Stimulated activated CD8-positive, alpha-beta memory T cell treated with anti-CD3 and anti-CD28 coated beads, Interleukin-2, amount 100 ng/mL, for 1 hour (primary cell): ENCODE measurements at places on chromosomes 3 and 15.
A peak's percentile ranks its signal among the peaks of the same experiment; 100 is the strongest.

DNA sequence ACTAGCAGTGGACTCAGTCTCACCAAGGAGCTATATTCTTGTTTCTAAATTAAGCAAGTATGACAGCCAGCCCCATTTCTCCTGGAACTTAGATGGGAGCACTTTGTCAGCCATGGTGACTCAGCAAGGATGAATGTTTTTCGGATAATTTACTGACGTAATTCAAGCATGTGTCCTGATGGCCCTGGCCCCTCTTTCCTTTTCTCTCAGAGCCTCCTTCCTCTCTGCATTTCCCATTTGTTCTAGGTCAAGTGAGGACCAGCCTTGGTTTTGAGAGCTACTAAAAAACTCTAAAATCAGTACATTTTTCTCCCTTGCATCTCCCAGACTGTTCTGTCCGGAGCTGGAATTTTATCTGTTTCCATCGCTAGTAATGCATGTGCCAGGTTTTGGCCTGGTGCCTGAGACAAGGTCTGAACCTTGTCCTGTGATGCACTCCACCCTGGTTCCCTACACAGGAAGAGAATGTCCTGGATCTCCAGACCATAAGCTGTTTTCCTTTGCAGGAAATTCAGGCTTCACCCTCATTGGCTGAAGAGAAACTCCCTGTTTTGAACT, 256.6 kb upstream of the ROPN1 start:
- no peak for DNase-seq

DNA sequence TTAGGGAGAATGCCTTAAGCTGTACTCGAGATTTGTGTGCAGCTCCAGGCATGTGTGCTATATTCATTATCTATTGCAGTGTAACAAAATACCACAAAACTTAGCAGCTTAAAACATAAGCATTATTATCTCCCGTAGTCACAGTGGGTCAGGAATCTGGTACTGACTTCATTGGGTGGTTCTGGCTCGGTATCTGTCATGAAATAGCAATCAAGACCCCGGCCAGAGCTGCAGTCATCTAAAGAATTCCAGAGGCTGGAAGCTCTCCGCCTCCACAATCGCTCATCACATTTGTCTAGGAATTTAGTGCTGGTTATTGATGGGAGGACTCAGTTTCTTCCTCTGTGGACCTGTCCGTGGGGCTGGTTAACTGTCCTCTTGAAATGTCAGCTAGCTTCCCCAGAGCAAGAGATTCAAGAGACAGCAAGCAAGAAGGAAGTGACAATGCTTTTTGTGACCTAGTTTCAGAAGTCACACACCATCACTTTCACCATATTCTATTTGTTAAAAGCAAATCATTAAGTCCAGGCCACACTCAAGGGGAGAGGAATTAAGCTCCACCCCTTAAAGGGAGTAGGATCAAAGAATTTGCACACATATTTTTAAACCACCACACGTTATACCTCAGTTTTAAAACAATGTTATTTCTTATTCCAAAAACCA, 76.1 kb downstream of the TOP2B start:
- no peak for DNase-seq

DNA sequence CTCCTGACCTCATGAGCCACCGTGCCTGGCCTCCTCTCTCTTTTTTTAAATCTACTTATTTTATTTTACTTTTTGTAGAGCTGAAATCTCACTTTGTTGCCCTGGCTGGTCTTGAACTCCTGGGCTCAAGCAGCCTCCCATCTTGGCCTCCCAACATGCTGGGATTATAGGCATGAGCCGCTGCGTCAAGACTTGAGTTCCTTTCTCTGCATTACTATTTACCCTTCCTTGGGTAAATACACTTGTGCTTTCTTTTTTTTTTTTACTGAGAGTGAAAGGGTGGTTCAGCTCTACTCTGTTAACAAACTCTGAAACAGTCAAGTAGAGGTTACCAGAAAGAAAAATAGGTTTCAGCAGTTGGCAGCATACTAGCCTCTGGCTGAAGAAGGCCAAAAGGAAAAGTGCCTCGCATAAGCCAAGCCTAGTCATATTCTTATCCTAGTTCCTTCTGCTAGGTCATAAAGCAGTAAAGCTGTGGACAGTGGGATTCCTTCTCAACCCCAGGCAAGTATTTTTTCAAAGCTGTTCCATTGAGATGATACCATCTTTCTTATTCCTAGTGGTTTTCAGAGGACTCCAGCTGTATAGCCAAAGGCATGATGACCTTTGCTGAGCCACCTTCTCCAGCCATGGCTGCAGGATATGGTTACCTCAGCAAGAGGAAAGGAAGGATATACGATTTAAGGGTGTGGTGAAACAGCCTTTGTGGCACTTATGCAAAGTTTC, 135.1 kb downstream of the RBPMS2 start:
- DNase-seq: no peak

DNA sequence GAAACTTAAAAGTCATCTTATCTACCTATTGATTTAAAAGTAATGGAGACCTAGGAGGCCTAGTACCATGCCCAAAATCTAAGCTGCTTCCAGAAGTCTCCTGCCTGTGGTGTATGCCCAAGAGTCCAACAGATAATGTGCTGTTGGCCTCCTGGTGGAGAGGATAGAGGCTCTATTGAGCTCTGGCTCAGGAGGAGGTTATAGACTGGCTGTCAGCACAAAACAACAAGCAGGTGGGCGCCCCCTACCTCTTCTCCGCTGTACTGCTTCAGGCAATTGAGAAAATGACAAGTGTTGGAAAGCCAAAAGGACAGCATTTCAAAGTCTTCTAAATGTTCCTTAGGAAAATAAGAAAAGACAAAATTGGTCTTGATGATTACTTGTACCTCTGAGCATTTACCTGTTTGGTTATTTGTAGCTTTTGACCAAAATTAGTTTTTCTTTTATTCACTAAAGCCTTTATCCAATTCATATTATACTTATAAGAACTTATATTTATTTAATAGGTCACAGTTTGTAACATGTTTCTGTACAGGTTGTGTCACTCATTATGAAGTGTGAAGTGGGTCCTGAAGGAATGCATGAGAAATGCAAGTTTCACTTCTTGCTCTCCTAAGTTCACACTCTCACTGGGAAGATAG, 17.2 kb upstream of the GNB5 start:
- peak; percentile 34 for DNase-seq

GRCh38 chr3:111846717-111847116, 12.3 kb upstream of the PHLDB2 start:
- no peak for DNase-seq

DNA sequence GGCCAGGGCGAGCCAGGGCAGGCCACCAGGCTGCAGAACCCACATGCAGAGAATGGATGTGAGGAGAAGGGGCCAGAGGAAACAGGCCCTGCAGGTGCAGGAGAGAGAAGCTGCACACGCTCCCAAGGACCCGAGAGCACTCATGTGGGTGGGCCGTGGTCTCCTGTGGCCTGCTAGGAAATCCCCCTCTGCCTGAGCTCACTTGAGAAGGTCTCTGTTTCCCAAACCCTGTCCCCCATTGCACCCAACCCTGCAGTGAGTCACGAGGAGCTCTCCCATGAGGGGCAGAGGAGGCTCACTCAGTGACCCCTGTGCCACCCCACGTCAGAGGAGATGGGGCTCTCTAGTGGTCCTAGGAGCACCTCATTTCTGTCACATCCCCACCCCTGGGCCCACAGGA, 111.1 kb downstream of the KLF13 start:
- DNase-seq: no peak

GRCh38 chr3:14810070-14810791, 8.5 kb upstream of the FGD5 start:
- DNase-seq: no peak

- DNase-seq: no peak
These were observed 279.7 kb downstream of the XXYLT1 start for GRCh38 chr3:194991338-194991654.

DNA sequence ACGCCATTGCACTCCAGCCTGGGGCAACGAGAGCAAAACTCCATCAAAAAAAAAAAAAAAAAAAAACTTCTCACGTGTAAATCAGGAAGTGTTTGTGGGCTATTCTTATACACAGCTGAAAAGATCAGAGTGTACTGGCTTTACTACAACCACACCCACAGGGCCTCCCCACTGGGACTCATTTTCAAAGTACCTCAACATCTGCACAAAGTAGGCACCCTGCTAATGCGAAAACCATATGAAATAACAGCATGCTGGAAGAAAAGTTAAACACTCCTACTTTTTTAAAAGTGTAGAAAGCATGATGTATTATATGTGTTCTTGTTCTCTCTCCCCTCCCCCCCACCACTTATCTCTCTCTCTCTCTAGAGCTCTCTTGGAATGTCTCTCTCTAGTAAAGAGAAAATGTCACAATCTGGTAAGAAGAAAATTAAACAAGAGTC, 11.1 kb downstream of the UACA start:
- no peak for DNase-seq

GRCh38 chr3:43770426-43771103, 79.8 kb downstream of the ABHD5 start:
- no peak for DNase-seq

GRCh38 chr15:51401872-51402517, 60.5 kb downstream of the GLDN start:
- DNase-seq: no peak

- no peak for DNase-seq
These were observed 12.7 kb downstream of the SPSB4 start for GRCh38 chr3:141063831-141064230.

GRCh38 chr15:25803036-25803435, 60.1 kb downstream of the ATP10A start:
- no peak for DNase-seq

DNA sequence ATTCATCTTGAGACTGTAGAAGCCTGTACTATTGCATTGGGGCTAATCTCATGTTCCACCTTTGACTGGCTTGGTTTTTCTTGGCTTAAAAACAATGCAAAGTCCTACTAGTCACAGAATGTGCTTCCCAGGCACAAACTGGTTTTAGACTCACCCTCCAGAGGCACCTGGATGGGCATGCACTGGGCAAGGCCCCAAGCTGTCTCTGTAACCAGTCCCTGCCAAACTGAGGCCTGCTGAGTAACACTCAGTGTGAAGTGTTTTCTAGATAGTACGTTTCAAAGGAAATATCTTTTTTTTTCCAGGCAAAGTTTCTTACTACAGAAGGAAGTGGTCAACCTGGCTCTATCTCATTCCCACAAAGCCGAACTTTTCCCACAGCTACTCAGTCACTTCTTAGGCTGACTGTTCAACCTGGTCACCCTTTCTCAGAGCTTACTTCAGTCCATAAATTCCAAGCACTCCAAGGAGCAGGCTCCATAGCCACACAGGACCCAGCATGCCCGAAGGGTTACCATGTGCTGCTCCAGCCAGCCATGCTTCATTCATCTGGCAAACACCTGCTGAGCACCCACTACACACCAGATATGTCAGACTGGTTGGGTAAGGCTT, 57.4 kb downstream of the NPTN start:
- DNase-seq: no peak

DNA sequence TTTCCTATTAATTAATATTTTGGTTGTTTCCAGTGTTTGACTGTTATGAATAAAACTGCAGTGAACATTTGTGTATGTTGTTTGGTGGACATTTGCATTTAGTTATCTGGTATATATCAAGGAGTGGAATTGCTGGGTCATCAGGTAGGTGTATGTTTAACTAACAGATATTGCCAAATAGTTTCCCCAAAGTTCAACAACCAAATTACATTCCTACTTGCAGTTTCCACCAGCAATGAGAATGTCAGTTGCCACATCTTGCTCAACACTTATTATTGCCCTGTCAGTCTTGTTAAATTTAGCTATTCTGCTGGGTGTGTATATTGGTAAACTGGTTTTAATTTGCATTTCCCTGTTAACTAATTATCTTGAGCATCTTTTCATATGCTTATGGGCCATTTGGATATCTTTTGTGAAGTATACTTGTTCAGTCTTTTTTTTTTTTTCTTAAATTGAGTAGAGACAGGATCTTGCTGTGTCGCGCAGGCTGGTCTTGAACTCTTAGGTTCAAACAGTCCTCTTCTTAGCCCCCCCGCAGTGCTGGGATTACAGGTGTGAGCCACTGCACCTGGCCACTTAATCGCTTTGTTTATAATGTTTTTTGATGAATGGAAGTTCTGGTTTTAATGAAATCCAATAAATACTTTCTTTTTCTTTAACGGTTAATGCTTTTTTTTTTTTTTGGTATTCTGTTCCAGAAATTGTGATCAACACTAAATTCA, 7.9 kb downstream of the FEM1B start:
- DNase-seq: no peak

- no peak for DNase-seq
These were observed 77.7 kb upstream of the ROBO1 start for GRCh38 chr3:79845546-79845945.

DNA sequence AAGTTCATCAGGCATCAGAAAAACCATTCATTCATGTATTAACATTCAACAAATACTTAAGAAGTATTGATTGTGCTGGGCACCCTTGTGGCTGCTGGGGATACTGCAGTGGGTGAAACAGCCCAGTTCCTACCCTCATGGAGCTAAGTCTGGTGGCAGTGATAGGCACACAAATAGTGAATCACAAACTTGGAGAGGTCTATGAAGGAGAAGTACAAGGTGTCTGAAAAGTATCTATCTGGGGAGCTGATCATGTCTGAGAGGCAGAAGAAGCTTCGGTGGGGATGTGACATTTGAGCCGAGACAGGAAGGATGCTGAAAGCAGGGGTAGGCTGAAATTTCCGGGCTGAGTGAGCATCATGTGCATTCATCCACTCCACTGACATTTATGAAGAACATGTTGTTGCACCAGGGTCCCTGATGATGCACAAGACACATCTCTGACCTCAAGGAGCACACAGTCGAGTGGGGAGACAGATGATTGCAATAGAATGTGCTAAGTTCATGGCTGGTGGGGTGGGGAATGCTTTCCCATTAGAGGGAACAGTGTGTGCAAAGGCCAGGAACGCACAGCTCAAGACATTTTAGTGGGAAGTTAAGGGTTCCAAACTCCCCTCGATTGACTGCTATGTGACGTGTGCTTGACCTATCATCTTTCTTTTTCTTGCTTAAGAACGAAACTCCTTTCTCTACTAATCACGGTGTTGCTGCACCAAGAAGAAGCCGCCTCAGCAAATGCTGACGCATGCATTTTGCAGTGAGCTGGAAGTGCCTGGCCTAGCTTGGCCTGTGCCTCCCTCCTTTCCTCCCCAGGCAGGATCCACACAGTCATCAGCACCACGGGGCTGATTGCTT, 309.1 kb upstream of the ICE2 start:
- DNase-seq: no peak

GRCh38 chr15:55627730-55628368, 39.7 kb upstream of the PYGO1 start:
- DNase-seq: no peak

- no peak for DNase-seq
These were observed 29.5 kb downstream of the GALNT15 start for GRCh38 chr3:16203671-16204629.

DNA sequence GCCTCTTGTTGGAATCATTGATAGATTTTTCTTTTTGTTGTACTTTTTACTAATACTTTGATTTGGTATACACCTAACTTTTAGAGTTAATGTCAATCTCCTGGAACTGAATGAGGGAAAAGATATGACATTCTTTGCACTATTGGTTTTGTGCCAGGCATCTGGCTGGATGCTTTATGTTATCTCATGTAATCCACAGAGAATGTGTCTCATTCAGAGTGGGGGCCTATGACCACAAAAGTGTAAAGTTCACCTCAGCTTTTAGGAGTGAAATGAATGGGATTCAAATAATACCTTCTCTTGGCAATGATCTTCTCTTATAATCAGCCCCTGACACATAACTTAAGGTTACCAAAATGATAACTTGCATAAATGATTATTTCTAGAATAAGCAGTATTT, 329.1 kb upstream of the ROPN1 start:
- no peak for DNase-seq
